Left forelimb (tissue), 1 donor: ENCODE measurements at places on chromosomes 5 and 9.

DNA sequence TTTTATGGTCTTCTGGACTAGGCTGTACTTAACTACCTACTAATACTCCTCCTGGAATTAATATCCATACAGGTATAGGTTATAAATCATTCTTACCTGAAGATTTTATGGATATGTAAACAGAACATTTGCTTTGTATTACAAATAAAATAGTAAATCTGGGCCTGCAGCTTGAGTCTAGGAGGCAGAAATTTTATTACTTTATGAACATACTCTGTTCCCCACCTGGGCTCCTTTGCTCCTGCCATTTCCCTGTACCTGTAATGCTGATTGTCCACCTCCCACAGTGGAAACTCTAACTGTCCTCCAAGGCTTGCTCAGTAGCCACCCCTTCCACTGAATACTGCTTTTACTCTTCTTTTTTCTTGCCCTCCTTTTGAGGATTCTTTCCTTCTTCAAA is 108.0 kb downstream of the PAM start:
- no peak for DNase-seq

GRCh38 chr5:17087035-17087434 is 130.4 kb upstream of the BASP1 start:
- DNase-seq: no peak

DNA sequence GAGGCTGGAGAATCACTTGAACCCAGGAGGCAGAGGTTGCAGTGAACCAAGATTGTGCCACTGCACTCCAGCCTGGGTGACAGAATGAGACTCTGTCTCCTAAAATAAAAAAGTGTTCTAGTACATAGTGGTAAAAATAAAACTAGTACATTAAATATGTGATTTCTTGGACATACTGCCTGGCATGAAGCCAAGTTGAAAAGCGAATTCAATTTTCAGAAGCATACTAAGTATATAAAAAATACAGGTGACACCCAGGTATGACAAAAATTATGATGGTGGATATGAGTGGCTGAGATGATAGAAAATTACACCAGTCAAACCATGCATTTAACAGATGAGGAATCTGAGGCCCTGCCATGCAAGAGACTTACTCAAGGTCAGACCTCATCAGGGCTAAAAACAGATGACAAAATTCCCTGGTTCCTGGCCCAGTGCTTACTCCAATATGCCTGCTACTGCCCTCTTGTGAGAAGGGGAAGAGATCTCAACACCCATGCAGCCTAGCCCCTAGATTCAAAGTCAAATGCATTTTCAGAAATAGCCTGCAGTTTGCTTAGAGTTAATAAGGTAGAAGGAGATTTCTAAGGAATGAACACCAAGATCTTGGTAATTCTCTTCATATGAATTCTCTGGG is 46.6 kb upstream of the GNPDA1 start:
- DNase-seq: no peak

DNA sequence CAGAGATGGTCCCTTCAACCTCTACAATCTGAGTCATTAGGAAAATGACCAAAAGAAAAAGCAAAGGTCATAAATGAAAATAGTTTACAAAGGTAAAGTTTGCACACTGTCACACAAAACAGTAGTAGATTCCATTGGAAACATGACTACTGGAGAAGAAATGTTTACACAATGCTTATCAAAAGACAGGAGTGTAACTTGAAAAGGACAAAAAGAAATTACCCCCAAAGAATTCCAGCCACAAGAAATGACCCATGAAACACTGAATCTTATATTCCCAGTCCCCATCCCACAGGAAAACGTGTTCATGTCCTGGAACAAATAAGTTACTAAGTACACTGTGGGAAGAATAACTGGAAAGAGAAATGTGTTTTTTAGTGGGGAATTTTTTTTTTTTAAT is 385.1 kb downstream of the SEMA5A start:
- no peak for DNase-seq

DNA sequence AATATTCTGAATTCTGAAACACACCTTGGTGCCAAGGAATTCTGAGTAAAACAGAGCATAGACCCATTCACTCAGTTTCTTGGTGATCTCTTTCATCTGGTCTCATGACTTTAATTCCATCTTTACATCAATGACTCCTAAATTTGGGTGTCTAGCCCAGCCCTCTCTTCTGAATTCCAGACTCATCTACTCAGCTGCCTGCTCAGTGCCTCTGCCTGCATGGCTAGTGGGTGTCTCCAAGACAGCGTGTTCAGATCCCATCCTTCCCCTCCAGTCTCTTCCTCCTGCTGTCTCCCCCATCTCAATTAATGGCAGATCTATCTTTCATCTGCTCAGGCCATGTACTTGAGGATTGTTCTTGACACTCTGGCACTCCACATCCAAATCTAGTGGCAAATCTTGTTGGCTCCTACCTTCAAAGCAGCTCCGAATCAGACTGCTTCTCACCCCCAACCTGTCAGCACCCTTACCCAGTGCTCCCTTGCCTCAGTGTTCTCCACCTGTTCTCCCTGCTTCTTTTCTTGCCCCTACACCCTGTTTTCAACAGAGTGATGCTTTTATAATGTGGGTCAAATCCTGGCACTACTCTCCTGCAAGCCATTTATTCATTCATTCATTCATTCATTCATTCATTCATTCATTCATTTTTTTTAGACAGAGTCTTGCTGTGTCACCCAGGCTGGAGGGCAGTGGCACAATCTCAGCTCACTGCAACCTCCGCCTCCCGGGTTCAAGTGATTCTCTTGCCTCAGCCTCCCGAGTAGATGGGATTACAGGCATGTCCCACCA is 5.3 kb downstream of the CAVIN4 start:
- DNase-seq: no peak

GRCh38 chr9:78612091-78612490 is 315.2 kb downstream of the PSAT1 start:
- DNase-seq: no peak

DNA sequence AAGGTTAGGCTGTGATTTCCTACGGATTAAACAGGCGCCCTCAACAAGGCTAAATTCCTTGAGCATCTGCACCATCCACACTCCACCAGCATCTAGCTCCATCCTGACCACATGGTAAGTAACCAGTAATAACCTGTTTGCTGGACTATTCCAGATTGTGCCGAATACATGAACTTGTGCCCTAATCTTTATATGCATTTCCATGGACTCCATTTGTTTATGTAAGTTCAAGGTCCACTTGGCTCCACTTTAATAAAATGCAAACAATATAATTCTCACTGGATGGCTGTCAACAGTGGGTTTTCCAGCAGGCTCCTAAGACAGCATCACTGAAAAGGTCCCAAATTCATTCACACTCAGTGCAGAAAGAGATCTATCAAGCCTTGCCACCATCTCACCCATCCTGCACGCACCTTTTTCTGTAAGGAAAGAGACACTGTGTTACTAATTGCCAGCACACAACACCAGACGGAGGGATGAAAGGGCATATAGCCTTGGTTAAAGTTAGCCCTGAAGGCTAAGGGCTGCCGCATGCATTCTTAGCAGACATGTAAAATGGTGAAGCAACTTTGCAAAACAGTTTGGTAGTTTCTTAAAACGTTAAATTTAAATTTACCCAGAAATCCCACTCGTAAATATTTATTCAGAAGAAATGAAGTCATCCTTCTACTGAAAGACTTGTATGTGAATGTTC is 88.7 kb downstream of the GLIS3 start:
- no peak for DNase-seq

DNA sequence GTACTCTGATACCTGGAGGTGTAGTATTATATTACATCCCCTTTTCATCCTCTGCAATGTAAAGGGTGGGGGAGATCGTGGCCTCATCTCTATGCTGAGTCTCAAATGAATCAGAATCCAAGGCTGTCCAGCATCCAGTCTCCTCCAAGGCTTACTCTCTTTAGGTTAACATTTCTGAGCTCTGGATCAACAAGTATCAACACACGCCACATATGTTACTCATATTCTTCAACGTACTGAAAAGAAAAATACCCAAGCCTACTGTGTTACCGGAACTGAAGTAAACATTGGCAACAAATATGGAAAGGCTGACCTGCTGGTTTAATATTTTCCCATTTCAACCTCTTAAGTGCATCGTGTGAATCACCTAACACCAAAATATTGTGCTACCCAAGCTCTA is 241.8 kb downstream of the GAS1 start:
- DNase-seq: no peak

GRCh38 chr9:108547411-108548135 is 308.2 kb downstream of the ACTL7B start:
- no peak for DNase-seq

GRCh38 chr9:34650816-34651215 is 1.2 kb upstream of the IL11RA start:
- no peak for DNase-seq

DNA sequence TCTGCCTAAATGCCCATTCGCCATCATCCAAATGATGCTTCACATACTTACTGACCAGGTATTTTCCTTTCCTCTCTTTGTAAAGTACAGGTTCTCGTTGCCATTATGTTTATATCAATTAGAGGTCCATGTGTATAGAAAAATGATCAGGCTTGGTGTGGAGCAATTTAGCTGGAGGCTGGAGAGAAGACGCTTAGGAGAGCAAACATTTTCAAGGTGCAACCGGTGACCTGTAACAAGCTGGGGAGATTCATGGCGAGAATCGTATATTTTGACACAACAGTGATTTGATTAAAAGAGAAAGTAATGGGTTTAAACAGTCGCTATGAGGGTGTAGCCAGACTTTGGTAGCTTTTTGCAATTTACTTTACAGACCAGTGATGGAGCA is 170.9 kb upstream of the TBCA start:
- no peak for DNase-seq

GRCh38 chr5:135051872-135052271 is 17.8 kb upstream of the PITX1 start:
- DNase-seq: no peak

- no peak for DNase-seq
Observed at GRCh38 chr5:73596705-73597328, 29.2 kb upstream of the ARHGEF28 start.

- DNase-seq: no peak
Observed at GRCh38 chr5:172953776-172954675, 5.2 kb upstream of the RPL26L1 start.

DNA sequence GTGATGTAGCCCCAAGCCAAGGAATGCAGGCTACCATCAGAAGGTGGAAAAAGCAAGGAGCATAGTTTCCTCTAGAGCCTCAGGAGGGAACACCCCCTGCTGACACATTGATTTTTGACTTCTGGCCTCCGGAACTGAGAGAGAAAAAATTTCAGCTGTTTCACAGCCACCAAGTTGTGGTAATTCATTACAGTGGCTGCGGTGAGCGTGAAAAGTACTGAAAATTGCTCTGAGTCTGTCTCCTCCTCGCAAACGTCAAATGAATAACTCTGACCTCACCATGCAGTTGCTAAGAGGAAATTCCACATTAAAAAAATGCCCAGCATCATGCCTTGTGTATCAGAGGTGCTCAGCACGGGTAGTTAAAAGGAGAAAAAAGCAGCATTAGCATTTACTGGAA is 277.9 kb upstream of the MSX2 start:
- DNase-seq: no peak

GRCh38 chr5:150560401-150561191 is 52.7 kb downstream of the NDST1 start:
- peak; percentile 80 for DNase-seq

GRCh38 chr5:180343110-180343830 is 9.9 kb downstream of the GFPT2 start:
- no peak for DNase-seq

- DNase-seq: no peak
Observed at GRCh38 chr5:149472399-149472798, 78.8 kb downstream of the CSNK1A1 start.

- DNase-seq: no peak
Observed at GRCh38 chr5:138369706-138370105, 17.2 kb downstream of the KDM3B start.

DNA sequence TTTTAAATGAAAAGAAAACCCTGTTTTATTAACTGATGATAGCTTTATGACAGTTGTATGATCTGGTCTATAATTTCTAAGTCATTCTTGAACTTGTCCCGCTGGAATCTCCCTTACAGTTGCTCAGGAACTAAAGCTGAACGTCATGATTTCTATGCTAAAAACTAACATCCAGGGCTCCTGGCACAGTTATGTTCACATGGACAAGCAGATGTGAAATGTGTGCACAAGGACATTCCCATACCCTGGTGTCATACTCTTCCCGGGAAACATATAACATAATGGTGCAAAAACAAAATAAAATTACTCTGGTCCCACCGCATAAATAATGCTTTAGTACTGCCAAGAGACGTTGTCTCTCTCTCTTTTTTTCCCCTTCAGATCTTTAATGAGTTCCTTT is 134.9 kb downstream of the PRDM6 start:
- no peak for DNase-seq

GRCh38 chr9:128762671-128763449 is 8.9 kb downstream of the ZER1 start:
- DNase-seq: no peak

GRCh38 chr9:96721731-96722429 is 56.0 kb downstream of the ZNF510 start:
- DNase-seq: no peak

GRCh38 chr9:128828719-128829452 is 708 bp downstream of the SPOUT1 start:
- no peak for DNase-seq

- DNase-seq: no peak
Observed at GRCh38 chr9:33166231-33167083, 679 bp downstream of the B4GALT1 start.

DNA sequence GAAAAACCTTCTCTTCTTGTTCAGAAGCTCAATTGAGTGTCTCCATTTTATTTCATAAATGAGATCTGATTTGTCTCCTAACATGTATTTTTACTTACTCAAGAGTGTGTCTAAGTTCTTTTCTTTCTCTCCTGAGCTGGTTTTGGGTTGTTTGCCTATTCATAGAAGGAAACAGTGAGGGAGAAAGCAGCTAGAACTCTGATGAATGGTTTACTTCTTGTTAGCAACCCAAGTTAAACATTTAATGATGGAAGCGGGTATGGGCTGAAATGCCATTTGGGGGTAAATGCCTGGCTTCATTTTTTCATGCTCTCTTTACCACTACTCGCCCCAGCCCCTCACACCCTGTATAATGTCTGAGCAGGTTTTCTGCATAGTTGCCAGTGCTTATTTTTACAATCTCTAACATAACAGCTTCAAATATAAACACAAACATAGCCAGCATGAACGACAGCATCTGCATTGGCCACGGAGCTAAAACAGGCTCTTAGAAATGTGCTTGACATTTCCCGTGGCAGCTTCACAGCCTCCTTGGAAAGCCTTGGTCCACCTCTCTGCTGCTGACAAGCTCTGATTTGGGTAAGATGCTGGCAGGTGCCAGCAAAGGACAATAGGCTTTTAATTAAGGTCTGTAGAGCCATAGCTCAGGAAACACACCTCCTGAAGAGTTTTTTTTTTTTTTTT is 321.1 kb downstream of the ARHGEF28 start:
- DNase-seq: no peak

GRCh38 chr5:113296676-113297075 is 138.1 kb downstream of the TSSK1B start:
- no peak for DNase-seq

- DNase-seq: no peak
Observed at GRCh38 chr9:131635285-131635684, 90.0 kb downstream of the PRRT1B start.

GRCh38 chr9:73080110-73080694 is 71.5 kb upstream of the ANXA1 start:
- no peak for DNase-seq
